M059J (cell line): ENCODE measurements at places on chromosomes 2 and 18.

- no peak for DNase-seq
Measured at GRCh38 chr18:58227361-58227930, 183.4 kb downstream of the NEDD4L start.

DNA sequence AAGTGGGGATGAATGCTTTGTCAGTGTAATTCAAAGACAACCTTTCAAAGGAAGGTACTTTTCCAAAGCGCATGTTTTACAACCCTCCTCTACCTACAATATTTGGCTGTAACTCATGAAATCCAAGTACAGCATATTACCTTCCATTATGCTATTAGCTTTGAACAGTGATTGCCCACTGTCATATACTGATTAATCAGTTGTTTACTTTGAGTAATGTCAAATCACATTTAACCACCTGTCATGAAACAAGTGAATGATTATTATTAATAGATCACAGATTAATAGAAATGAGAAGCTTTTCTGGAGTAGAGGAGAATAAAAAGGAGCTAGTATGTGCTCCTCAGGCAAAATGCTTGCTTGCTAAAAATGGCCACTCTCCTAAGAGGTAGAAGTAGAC, 150.5 kb upstream of the SMAD7 start:
- no peak for DNase-seq

- DNase-seq, result no peak
Measured at GRCh38 chr2:13858626-13859025, 773.9 kb upstream of the LRATD1 start.

DNA sequence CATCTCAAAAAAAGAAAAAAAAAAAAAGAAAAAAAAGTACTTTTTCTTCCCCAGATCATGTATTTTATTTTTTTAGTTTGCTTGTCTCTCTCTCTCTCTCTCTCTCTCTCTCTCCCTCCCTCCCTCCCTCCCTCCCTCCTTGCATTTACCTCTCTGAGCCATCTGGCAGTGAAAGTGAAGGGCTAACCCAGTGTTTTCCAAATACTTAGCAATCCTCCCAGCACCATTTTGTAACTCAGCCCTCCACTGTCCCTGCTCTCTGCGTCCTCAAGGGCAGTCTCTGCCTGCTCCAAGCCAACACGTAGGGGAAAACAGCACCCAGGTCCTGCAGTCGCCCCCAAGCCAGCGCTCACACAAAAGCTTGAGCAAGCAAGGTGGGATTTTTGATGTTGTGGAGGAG, 19.6 kb upstream of the TEX44 start:
- no peak for DNase-seq

DNA sequence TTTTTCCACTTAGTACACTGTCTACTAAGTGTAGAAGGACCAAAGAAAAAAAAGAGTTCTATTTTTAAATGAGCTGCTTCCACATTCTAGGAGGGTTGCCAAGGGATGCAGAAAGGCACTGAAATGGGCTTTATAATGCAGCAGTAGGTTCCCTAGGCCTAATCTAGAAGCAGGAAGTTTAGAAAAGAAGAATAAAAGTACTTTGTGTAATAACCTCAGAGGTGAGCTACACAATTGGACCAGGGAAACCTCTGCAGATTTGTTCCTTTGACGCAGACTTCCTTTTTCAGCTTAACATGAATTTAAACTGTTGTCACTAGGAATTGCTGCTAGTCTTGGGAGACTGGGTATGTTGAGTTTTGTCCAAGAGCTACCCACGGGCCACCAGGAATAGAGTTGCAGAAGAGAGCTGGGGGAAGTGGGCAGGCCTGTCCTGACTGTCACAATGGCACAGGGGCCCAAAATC, 34.6 kb upstream of the RAB1A start:
- DNase-seq, result no peak

DNA sequence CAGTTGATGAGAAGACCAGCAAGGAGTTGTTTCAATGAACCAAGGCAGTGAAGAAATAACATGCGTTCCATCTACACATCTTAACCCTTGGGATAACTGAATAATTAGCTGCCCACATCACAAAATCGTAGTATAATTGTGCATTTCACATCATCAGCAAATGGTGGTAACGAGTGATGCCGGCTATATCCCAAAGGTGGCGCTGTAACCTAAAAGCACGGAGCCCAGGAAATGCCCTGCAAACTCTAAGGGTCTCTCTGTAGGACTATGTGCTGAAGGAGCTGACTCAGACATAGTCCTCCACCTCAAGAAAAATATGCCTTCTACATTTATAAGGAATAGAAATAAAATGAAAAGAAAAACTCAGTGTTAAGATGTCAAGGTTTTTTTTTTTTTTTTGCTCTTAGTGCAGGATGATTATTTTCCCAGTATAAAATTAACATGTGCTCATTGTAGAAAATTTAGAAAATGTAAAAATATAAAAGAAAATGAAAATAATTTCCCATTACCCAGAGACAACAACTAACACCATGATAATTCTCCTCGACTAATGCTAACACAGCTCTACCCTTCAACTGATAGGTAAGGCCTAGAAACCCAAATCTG, 23.1 kb upstream of the DSG3 start:
- DNase-seq, result no peak

GRCh38 chr2:181784556-181784955, 104.2 kb upstream of the NEUROD1 start:
- peak; percentile 86 for DNase-seq

DNA sequence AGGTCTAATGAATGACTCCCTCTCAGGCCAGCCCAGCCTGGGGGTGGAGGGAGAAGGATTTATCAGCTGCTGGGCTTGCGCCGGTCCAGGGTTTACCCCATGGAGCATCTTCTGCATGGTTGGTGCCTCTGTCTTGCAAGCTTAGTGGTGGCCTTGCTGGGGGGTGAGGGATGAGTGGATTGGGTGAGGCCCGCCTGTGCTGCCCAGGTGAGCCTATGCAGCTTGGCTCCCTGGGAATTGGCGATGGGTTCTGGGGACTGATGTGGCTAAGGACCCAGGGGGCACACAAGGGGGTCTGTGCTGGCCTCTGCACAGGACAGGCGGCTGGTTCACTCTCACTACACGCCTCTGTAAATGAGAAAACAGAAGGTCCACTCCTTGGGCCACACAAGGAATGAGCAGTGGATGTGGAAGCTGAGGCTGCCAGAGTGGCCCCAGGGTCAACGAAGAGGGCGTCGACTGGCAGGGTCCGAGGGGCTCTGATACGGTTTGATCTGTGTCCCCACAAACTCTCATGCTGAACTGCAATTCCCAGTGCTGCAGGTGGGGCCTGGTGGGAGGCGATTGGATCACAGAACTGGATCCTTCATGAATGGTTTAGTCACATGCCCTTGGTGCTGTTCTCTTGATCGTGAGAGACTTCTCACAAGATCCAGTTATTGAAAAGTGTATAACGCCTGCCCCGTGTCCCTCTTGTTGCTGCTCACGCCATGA, 151.6 kb upstream of the HDAC4 start:
- no peak for DNase-seq

GRCh38 chr18:45245091-45245511, 370.2 kb upstream of the SLC14A2 start:
- no peak for DNase-seq

- no peak for DNase-seq
Measured at GRCh38 chr2:46411985-46412384, 67.4 kb upstream of the TMEM247 start.

- no peak for DNase-seq
Measured at GRCh38 chr2:221443645-221444044, 128.5 kb downstream of the EPHA4 start.

DNA sequence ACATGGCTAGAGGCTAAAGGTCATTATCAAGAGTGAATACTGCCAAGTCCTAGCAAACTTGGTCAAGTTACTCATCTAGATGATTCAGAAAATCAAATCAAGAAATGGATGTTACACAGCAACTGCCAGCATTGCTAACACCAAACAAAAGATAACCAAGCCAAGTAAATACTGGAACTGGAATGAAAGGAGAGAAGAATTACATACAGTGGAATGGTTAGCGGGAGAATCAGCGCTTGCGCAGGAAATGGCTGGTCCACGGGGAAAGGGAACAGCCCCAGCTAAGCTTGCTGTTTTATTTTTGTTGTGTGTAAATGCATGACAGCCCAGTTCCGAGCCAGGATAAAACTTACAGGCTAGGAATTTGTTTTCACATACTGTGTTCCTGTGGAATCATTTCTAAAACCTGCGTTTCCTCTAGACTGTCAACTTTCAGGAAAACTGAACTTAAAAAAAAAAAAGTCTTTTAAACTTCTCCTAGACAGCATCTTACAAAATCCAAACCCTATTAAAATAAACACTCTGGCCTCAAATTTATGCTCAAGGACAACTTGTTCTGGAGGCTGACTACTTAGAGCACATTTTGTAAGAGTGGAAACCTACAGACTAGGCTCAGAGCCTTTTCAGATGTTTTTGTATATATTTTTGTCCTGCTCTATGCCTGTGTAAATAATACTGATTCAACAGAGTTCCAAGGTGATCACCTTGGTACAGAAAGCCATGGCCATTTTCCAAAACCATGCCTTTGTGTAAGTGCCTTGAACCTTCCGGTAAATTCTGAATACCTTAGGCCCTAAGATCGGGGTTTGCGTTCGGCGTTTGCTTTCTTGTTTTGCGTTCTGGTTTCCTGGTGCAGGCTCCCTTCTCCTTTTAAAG, 30.7 kb upstream of the TXNDC2 start:
- DNase-seq, result no peak

DNA sequence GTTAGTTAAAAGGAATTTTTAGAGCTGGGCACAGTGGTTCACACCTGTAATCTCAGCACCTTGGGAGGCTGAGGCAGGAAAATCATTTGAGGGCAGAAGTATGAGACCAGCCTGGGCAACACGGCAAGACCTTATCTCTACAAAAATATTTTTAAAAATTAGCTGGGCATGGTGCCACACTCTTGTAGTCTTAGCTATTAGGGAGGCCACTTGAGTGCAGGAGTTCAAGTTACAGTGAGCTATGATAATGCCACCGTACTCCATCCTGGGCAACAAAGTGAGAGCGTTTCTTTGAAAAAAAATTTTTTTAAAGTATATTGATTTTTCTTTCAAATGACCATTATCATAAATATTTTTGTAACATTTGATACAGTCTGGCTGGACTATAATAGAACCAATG, 93.6 kb upstream of the FAM117B start:
- DNase-seq, result peak; percentile 3

DNA sequence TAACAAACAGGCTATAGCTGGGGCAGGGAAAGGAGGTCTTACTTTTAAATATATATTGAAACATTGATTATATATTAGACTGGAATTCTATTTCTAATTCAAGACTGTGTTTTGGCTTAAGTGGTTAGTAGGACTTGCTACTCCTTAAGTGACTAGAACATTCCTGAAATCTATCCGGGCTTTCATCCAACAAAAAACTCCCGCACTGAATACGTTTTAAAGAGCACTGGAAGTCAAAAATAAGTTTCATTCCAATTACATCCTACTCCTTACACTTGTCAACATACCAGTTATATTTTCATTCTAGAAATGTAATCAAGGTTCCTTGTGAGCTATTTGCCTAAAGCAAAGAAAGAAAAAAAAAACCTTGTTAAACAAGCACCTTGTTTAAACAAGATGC, 204.6 kb downstream of the SP3 start:
- peak; percentile 3 for DNase-seq

GRCh38 chr18:34023471-34023870, 201.2 kb downstream of the NOL4 start:
- peak; percentile 4 for DNase-seq

- DNase-seq, result no peak
Measured at GRCh38 chr2:200305797-200306195, 697 bp upstream of the SPATS2L start.

DNA sequence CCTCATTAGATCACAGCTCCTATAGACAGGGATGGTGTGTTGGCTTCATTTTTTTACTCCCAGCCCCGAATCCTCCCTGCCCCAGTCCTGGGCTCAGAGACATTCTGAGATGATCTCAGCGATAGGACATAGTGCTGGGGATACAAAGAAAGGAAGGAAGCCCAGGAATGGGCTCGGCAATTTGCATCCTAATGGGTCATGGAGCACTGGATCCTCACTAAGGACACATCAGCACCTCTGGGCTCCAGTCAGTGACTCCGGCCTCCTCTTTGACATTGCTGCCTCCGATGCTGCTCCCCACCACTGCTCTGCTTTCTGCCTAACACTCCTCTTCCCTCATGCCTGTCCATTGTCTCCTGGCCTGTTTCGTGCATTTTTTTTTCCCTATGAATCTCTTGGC, 489.1 kb downstream of the STK39 start:
- no peak for DNase-seq

- DNase-seq, result peak; percentile 87
Measured at GRCh38 chr2:19362755-19363473, 4.5 kb upstream of the OSR1 start.

DNA sequence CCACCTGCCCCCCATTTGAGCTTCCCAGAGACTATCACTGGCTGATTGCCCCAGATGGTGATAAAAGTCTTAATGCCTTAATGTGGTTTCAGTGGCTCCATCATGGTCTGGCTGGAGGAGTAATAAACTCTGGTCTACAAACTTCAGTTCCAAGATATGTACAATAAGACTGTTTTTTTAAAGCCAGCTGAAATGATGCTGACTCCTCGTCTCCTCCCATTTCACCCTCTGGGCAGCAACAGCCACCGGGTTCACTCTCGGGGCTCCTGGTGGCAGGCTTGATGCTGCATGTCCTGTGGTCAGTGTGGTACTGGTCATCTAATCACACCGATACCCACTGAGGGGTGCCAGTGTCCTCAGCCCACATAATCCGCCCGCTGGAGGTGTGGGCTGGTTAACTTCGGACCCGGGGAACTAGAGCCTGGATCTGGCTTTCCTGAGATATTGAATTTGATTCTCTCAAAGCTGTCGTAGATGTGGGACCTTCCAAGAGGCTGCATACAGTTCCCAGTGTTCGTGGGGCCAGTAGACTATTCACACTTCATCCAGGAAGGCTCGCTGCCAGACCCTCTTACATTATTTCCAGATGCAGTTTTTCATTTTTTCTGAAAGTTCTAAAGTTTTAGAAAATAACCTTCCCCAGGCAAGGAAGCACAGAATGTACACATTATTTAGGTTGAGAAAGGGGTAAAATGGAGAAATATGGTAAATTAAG, 95.3 kb downstream of the GALR1 start:
- DNase-seq, result peak; percentile 56

DNA sequence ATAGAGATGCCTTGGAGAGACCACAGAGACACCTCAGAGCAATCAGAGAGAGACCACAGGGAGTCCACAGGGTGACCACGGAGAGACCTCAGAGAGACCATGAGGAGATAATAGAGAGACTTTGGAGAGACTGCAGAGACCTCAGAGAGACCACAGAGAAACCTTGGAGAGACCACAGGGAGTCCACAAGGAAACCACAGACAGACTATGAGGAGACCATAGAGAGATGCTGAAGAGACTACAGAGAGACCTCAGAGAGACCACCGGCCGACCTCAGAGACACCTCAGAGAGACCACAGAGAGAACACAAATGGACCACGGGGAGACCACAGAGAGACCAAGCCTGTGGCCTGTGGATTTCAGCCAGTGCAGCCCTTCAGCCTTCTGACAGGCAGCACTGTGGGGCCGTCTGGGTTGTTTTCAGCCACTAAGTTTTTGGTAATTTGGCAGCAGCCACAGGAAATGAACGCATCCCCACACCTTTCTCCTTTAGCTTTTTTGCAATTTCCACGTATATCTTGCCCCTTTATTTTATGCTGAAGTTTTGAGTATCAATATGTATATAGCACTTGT, 11.4 kb upstream of the TMEM18 start:
- DNase-seq, result no peak
